Activated T-helper 1 cell treated with anti-CD3 and anti-CD28 coated beads, Interleukin-2, amount 50 U/mL, for 16 hours (primary cell): ENCODE measurements at places on chromosomes 16 and 17.

DNA sequence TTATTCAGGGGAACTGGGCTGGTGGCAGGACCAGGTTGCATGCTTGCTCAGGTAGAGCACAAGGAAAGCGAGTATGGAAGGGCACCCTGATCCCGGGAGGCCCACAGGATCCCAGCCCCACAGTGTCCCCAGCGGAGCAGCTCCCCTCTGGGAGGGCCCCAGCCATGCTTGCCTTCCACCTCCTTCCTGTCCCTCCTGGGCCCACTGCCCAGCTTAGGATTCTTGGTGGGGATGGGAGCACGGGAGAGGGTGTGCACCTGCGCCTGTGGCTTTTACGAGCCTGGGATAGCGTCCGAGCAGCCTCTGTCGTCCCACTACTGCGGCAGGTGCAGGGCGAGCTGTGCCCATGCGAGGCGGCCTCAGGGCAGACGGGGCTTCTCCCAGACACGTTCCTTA, 114.5 kb downstream of the BANP start:
- no peak for DNase-seq

GRCh38 chr16:74073456-74073855, 223.2 kb upstream of the PSMD7 start:
- no peak for DNase-seq

DNA sequence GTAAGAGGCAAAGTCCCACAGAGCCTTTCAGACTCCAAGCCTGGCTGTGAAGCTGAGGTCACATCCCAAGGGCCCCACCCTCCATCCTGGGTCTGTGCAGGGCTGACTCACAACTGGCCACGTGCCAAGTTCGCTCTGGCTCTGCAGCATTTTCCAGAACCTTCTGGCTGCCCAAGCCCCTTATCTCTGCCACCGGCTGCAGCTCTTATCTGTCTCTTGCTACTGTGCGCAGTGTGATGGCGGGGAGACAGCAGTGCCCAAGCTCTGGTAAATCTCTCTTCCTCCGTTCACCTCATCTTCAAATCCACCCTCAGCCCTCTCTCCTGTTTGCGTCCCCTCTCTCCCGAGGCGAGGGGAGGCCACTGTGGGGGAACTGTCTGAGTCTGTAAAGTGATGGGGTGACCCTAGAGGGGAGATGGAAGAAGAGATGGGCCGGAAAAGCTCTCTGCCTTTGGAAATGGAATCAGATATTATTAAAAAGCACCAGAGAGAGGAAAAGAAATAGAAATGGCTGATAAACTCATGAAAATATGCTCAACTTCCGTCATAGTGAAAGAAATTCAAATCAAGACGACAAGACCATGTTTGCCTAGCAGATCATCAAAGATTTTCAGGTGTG, 162.7 kb upstream of the CDC42EP4 start:
- no peak for DNase-seq

GRCh38 chr16:50719401-50720337, 22.2 kb upstream of the CYLD start:
- DNase-seq: no peak

DNA sequence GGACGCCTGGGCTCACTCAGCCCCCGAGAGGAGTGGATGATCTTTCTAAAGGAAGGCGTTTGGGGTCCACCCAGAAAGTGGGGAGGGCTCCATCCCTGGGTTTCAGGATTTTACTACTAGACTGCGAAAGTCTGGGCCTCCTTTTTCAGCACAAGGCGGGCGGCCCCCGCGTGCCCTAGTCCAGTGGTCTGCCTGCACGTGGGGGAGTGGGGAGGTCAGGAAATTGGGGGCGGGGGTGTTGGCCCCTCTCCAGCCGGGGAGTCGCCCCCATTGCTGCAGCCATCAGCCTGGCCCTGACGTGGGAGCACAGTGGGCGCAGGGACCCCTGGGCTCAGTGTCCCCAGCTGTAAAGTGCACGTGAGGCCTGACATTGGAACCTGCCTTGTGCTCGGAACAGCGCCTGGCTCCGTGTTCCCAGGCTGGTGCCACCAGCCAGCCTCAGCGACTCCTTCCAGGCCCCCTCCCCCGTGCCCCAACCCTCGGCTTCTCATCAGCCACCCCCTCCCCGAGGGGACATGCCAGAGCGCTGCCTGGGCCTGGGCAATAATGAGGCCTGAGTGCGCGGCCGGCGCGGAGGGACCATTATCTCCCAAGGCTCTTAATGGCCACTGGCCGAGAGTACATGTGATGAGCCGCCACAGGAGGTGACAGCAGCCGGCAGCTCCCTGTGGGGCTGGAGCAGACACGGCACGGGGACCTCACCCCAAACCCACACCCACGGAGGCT, 2.4 kb upstream of the C1QTNF8 start:
- no peak for DNase-seq

GRCh38 chr17:31329221-31329620, 7.8 kb upstream of the EVI2A start:
- DNase-seq: no peak

GRCh38 chr16:66899310-66899944, 19.1 kb downstream of the PDP2 start:
- no peak for DNase-seq

GRCh38 chr17:1648173-1648962, 1.3 kb downstream of the RILP start:
- no peak for DNase-seq

GRCh38 chr17:13256545-13256944, 238.7 kb upstream of the ELAC2 start:
- no peak for DNase-seq

- no peak for DNase-seq
Measured at GRCh38 chr17:44122816-44123355, 555 bp downstream of the HDAC5 start.

- DNase-seq: no peak
Measured at GRCh38 chr16:30805056-30805369, 18.0 kb upstream of the ZNF629 start.

GRCh38 chr17:50585891-50586290, 25.4 kb downstream of the CACNA1G start:
- no peak for DNase-seq

- no peak for DNase-seq
Measured at GRCh38 chr16:89071686-89072547, 21.7 kb upstream of the ACSF3 start.
